ENCODE measurements at places on chromosomes 1 and 21. TPM values are rescaled to one million over a fixed set of nuclear protein-coding genes. Genes with fewer than 3 reads are reported as not detected.
A peak's percentile ranks its signal among the peaks of the same experiment; 100 is the strongest.

- no peak for DNase-seq
Observed at GRCh38 chr1:200542162-200542561, 78.4 kb downstream of the KIF14 start.

DNA sequence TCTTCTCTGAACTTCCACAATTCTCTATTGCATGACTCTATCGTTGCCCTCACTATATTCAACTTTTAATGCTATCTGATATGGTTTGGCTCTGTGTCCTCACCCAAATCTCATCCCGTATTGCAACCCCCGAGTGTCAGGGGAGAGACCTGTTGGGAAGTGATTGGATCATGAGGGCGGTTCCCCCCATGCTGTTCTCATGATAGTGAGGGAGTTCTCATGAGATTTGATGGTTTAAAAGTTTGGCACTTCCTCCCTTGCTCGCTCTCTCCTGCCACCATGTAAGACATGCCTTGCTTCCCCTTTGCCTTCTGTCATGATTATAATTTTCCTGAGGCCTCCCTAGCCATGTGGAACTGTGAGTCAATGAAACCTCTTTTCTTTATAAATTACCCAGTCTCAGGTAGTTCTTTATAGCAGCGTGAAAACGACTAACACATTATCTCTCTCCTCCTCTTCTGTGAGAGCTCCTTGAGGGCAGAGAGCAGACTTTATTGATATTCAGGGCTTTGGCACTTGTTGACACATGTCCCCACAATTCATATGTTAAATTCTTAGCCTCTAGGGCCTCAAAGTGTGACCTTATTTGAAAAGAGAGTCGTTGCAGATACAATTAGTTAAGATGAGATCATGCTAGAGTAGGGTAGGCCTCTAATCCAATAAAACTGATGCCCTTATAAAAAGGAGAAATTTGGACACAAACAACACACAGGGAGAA lies 52.1 kb downstream of the ADCY10 start:
- no peak for DNase-seq

DNA sequence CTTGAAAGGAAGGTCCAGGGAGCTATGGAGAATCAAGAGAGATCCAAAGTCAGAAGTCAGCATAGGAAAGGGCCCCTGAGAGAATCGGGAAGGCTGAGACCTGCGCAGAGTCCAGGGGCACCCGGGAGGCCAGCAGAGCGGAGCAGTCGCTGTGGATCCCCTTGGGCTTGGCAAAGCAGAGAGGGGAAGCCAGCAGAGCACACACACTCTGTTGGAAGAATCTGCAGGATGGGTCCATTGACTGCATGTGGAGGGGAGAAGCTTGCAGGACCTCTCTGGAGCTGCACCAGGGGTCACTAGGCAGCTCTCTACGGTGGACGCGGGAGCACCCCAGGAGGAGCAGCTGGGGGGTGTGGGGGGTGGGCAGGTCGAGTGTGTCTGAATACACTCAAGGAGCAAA lies 6.4 kb downstream of the RIPK4 start:
- DNase-seq, result no peak

GRCh38 chr1:40315795-40316594 lies 1.1 kb downstream of the COL9A2 start:
- no peak for DNase-seq

- DNase-seq, result no peak
Observed at GRCh38 chr1:48071513-48071912, 74.3 kb upstream of the TRABD2B start.

DNA sequence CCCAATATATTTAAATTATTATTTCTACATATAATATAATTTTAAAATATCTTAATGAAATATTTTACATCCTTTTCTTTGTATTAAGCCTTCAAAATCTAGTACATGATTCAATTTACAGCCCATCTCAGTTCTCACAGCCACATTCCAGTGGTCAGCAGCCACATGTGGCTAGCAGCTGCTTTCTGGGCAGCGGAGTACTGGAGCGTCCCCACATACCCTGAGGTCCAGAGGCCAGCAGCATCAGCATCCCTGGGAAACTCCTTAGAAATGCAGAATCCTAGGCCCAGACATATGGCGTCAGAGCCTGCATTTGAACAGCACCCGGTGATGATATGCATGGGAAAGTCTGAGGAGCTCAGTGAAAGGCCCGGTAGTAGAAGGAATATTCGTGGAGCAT lies 8.6 kb upstream of the LHX4 start:
- no peak for DNase-seq

DNA sequence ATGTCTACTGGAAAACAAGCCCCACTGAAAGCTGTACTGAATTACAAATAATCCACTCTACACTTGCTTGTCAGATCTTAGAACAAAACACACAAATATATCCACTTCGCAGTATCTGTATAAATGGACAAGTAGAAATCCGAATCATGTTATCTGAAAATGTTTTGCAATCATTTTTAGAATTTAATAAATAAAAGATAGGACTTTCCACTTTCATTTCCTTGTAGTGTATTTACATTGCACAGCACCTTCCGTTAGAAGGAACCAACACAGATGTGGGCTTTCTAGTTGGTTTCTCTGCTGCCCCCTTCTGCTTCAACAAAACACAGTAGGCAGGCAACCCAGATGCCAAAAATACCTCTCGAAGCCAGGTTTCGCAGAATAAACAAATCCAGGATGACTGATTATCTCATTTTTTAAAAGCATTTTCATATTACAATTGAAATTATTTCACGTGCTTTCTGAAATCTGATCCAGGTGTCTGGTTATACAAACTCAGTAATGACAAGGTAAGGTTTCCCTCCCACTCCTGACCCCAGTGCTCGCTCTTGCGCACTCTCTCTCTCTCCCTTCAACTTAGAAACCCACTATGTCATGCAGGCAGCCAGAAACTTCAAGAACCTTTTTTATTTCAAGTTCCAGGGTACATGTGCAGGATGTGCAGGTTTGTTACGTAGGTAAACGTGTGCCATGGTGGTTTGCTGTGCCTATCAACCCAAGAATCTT lies 389.9 kb downstream of the SMYD3 start:
- peak; percentile 45 for DNase-seq

The KCNK2 gene
- 7.2 TPM for total RNA-seq

The IGSF9 gene
- 13.8 TPM for total RNA-seq

The TMCO4 gene
- 60.8 TPM for total RNA-seq

The FOXD2 gene
- 0.34 TPM for total RNA-seq

The LCA5L gene
- total RNA-seq, result 3.0 TPM

The MATN1 gene
- not detected for total RNA-seq

The PLPP3 gene
- 109 TPM for total RNA-seq

The GJA5 gene
- 5.0 TPM for total RNA-seq

Data from ureter (tissue), 1 donor.